ENCODE measurements at places on chromosomes 5 and 9.

GRCh38 chr5:173715607-173716006 is 99.2 kb upstream of the BOD1 start:
- DNase-seq: no peak

- no peak for DNase-seq
Observed at GRCh38 chr5:172477466-172477865, 23.1 kb upstream of the SH3PXD2B start.

GRCh38 chr9:129664746-129665388 is 580 bp upstream of the PRRX2 start:
- no peak for DNase-seq

GRCh38 chr5:151196556-151197290 is 27.2 kb downstream of the CCDC69 start:
- no peak for DNase-seq

- no peak for DNase-seq
Observed at GRCh38 chr5:135425641-135426040, 21.5 kb downstream of the DCANP1 start.

- no peak for DNase-seq
Observed at GRCh38 chr5:58072300-58072965, 387.5 kb downstream of the PLK2 start.

- peak; percentile 84 for DNase-seq
Observed at GRCh38 chr9:136882109-136882946, 4.0 kb upstream of the TRAF2 start.

DNA sequence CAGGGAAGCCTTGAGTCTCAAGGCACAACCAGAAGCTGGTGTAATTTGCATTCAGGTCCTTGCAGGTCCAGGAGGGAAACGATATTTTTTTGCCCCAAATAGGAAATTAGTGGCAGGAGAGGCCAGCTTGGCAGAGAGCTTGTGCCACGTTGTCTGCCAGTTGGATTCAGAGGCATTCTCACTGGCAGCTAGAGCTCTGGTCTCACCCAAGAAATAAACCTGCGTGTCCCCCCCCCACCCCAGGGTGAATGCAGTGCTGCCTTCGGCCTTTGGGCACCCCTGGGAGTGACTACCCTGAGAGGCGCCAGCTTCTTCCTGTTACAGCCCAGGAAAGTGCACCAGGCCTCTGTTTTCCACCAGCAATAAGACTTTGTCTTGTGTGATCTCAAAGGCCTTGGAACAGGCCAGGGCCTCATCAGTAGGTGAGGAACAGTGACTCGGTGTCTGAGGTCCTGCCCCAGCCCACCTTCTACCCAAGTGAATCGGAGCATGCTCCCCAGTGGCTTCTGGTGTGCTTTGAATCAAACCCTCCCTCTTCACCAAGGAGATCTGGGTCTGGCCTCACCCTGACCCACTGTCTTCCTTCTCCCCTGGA is 68.4 kb downstream of the HSPA4 start:
- DNase-seq: no peak

DNA sequence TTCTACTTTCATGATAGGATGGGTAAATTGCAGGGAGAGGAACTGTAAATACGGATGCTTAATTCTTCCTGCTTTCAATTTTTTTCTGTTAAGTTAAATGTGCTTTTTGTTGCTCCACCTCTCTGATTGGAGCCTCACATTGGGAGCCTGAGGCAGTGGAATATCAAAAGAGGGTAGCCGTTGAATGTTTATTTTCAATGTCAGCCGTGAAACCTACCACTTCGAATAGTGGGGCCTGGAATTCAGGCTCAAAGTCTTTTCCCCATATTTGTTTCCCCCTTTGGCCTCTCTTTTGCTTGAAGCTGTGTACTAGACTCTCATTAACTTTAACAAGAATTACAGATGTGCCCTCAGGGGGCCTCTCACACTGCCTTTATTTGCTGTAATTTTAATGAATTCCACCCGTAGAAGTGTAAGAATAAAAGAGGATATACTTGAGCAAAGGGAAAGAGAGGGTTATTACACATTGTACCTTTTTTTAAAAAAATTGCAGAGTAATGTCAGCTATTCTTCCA is 29.0 kb downstream of the PSAT1 start:
- no peak for DNase-seq

DNA sequence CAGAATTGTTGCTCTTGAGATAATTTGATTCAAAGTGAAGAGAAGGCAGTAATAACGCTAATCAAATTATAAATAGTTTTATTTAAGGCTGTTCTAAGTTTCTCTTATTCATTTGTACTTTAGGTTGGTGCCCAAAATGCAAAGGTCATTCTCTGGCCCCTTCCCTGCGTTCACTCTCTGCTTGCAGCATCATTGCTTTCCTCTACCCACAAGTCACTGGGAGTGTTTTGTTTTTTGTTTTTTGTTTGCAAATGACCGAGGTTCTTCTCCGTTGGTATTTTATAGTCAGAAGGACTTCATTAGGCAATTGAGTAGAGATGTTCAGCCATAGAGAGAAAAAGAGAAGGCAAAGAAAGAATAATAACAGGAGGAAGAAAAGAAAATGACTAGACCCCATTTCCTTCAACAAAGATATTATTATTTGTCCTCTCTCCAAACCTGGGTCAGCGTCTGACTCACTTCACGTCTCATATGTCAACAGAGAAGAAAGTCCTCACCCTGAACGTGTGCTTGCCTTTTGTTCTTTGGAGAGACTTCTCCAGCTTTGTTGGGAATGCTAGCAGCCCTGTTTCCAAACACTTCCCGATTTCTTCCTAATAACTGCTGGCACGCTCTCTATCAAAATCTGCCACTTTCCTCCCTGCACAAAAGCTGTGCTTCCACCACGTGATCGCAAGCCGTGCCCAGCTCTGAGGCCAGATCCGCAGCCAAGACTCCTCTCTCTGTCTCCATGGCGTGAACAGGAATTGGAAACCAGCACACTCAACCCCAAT is 119.8 kb downstream of the EBF1 start:
- no peak for DNase-seq

DNA sequence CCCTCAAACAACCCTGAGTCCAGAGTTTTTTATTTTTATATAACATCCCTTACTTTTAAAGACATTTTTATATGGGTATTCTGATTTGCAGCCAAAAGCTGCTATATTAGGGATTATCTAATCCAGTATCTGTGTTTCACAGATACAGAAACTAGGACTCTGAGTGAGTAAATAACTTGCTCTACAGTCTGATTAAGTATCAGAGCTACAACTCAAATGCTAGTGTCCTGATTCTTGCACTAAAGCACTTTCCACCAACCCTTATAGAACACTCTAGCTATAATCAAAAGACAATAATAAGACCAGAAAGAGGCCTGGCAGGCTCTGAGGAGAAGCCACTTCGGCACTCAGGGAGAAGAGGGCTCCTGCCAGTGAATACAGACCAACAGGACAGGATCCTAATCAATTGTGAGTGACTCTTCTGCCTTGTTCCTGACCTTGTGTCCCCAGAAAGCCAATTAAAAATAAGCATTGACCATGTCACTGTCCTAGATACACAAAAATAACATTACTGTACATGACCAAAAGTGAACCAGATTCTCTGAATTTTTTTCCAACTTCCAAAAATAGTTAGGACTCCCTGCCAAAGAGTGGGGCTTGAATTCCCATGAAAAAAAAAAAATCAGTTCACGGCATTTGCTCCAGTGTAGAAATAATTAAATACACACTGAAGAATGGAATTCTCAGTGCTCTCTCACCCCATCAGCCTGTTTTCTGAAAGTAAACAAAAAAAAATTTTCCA is 63.6 kb upstream of the MAP3K1 start:
- DNase-seq: no peak

GRCh38 chr5:17426104-17426749 is 71.8 kb upstream of the TAF11L2 start:
- DNase-seq: no peak

- no peak for DNase-seq
Observed at GRCh38 chr5:38613992-38614836, 57.8 kb upstream of the LIFR start.

DNA sequence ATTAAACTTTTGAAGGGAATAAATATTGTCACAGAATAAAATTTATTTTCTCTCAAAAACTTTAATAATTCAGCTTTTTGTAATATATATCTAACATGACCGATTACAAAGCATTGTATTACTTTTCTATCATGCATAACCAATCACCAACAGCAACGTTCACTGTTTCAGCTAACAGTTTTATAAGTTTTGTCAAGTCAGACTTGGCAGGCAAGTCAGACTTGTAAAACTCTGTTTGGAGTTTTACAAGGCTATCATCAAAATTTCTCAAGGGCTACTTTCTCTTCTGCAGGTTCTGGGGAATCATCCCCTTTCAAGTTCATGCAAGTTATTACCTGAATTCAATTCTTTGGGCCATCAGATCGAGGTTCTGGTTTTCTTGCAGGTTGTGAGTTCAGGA is 347.2 kb downstream of the CTNND2 start:
- no peak for DNase-seq

DNA sequence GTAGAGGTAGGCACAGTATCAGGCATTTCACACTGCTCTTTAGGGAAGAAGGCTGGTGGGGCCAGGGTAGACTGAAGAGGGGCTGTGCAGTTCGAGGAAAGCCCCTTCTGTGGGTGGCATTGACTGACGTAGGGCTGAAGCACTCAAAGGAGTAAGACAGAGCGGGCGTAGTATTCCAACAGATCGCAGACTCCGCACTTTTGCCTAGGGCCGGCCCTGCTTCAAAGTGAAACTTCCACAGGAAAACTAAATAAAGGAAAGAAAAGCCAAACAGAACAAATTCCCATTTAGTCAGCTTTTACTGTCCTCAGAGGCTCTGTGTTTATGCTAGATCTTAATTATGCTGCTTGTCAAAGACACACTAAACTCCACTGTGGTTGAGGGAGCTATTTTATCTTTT is 493.0 kb upstream of the WWC1 start:
- DNase-seq: no peak

GRCh38 chr9:98326459-98327248 is 71.2 kb upstream of the TBC1D2 start:
- no peak for DNase-seq

DNA sequence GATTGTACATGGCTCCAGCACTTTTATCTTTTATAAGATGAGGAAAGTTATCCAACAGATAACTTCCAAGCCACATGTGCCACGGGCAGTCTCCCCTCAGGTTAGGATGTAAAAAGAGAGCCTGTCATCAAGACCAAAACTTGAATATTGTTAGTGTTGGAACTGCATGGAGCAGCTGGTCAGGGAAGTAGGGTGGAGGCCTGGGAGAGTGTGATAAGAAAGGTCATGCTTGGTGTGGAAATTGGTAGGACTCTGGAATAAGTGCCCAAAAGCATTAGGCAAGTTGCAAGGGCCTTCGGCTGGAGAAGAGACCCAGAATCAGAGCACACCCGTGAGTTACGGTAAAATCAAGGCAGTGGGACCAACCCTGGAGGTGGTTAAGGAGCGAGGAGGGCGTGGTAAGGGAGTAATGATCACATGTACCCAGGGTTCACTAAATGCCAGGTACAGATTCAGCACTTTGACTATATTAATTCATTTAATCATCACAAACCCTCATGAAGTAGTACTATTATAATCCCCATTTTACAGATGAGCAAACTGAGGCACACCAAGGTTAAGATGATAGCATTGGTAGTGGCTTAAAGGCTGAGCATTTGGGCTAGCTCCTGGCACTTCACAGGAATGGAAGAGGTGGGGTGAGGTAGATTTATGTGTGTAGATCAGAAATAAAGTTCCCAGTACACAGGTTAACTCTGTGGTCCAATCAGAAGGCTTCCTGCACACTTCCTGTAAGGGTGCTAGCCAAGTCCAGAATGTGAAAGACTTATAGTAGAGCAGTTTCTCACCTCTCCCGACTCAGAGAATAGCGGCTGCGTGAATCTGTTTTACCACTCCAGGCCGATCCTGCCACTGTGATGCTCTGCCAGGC is 96.5 kb upstream of the ZNF608 start:
- no peak for DNase-seq

DNA sequence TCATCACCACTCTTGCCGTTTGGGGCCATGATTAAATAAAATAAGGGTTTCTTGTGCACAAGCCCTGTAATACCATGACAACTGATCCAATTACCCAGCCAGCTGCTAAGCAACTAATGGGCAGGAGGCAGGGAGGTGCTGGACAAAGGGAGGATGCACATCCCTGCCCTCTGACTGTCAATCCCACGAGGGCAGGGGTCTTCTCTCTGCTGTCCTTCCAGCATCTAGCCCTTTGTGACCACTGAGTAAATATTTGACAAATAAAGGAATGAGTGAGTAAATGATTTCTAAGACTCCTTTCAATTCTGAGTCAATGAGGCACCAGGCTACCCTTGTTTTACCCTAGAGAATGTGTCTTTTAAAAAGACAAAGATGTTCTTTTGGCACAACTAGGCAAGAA is 247.1 kb downstream of the SYK start:
- DNase-seq: no peak

DNA sequence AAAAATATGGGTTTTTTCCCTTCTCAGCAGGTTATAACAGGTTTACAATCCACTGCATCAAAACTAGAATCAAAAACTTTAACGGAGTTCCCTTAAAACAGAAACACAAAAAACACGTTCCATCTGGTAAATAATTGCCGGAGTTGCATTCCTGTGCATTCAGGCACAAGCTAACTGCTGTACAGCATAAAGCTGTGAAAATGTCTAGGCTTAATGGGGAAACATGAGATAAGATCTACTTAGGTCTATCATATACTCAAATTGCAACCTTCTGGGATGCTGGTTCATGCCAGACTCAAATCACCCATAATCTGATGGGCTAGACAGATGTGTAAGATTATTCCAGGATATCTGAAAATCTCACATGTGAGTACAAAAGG is 265.3 kb downstream of the DOCK8 start:
- no peak for DNase-seq

DNA sequence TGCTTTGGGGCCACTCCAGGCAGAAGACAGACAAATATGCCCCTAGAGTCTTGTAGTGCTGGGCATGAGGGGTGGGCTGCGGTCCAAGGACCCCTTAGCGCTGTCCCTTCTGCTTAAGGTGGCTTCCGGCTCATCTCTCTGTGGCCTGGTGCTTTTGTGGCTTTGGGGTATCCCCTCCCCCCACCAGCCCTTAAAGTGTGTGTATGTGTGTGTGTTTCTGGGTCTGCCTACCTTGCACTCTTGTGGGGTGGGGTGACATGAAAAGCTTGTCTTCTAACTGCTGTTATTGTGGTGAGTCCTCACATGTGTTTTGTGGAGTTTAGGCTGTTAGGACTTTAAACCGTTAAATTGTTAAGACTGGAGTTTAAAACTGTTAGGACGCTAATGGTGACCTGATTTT is 23.6 kb downstream of the MARCHF6 start:
- no peak for DNase-seq

DNA sequence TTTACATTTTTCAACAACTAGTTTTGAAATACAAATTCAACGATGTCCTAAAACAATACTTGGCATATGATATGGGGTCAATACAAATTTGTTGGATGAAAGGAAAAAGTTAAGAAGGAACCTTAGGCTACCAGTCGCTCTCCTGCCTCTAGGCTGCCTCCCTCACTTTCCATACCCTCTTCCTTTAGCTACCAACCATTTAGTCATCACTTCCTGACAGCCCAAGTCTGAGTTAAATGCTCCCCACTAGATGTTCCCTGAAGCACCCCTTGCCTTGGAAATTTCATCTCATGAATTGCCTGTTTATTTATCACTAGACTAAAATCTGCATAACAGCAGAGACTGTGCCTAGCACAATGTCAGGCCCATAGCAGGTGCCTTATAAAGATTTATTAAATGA is 2.7 kb upstream of the LARS1 start:
- DNase-seq: no peak

All from T-helper 17 cell (primary cell).